ENCODE measurements at places on chromosomes 6 and 20.

- no peak for ATAC-seq
Observed at GRCh38 chr6:28898710-28898965, 25.1 kb downstream of the TRIM27 start.

GRCh38 chr6:142857233-142857761 is 87.7 kb downstream of the HIVEP2 start:
- no peak for ATAC-seq

DNA sequence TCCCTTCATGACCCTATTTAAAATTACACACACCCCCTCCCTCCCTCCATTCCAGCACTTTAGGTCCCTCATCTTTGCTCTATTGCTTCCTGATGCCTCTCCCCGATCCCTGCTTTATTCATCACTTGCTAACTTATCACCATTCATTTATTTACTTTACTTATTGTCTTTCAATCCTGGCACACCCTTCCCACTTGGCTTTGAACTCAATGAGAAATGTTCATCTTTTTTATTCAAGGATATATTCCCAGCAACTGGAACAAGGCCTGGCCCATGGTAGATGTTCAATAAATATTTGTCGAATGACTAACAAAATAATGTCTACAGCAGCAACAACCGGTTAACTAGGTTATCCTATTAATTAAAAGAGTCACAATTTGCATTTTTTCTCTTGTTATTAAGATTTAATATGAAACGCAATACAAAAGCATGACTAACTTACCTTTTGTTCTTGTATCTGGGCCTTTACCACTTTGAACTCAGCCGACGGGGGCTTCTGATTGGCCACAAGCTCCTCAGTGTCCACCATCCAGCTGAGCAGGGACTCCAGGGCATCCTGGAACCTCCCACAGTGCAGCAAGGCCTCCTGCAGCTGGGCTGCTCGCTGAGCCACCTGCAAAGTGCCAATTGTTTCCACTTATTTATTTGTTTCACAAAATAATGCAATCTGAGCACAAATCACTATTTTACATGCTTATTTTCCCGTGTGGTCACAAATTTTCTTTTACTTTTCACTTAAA is 107.8 kb downstream of the DST start:
- no peak for ATAC-seq

DNA sequence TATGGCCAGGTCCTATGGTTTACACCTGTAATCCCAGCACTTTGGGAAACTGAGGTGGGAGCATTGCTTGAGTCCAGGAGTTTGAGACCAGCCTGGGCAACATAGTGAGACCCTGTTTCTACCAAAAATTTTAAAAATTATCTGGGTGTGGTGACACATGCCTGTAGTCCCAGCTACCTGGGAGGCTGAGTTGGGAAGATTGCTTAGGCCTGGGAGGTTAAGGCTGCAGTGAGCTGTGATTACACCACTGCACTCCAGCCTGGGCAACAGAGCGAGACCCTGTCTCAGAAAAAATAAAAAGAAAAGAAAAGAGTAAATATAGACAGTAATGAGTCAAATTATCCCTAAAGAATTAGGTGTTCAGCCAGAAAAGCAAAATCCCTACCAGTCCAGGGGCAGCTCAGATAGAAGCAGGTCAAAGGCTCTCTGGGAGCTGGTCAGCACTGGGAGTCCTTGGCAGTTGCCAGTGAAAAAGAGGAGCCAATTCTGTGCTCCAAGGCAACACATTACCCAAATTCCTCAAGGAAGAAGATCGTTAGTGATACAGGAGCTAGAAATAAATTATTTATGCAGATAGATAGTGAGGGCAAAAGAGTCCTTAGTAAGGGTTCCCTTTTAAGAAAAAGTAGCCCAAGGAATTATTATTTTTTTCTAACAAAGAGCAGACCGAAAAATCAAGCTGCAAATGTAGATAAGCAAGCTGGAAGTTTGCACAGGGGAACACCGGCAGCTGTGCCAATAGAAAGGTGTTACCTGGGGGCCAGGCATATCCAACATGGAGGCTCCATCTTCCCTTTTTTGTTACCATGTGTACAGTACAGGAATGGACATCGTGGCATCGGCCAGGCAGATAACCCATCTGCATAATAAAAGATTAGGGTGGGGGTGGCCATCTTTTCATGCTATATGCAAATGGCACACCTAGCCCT is 31.4 kb upstream of the SEC63 start:
- no peak for ATAC-seq

- ATAC-seq = no peak
Observed at GRCh38 chr6:84872996-84873723, 108.8 kb upstream of the TBX18 start.

DNA sequence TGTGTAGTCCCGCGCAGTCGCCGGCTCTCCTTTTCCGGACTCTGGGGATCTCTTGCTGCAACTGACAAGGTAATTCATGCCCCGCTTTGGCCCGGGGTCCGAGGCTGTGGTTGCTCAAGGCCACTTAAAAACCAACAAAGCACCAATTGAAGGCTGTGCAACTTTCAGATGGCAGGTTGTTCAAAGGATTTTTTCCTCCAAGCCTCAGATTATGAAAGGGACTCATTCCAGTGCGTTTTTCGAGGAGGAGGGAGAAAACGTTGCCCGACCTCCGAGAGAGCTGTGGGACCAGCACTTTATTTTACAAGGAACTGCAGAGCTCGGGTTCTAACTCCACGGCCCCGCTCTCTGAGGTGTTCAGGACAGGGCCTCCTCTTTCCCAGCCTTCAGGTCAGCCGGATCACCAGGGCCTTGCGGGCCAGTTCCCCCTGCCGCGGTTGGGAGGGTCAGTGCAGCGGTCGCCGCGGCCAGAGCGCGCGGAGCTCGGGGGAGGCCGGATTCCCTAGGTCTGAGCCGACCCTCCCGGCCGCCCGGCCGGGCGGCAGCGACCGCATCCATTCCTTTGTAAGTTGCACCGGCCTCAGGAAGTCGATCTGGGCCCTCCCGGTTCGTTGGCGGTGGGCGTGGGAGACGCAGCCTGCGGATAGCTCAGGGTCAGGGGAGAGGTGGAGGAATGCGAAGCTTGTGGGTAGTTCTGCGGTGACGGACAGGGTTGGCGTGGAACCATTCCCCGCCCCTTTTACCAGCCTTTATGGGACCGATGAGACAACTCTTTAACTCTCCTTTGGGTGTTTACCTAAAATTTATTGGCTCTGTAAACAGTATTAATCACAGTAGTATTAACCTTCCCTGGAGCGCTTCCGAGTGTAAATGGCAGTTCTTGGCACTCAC is 1.6 kb downstream of the UTRN start:
- ATAC-seq = no peak

DNA sequence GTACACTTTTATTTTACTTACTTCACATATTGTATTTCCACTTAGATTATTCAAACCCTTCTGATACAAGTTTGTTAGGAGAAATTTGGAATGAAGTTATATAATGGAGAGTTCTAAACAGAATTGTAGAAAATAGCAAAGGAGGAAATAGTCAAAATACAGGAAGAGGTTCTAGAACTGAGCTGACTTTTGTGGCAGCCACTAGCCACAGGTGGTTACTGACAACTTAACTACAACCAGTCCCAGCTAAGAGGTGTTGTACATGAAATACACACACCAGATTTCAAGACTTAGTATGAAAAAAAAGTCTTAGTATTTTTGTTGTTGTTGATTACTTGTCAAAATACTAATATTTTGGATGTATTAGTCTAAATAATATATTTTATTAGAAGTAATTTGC is 727.4 kb upstream of the CITED2 start:
- no peak for ATAC-seq

DNA sequence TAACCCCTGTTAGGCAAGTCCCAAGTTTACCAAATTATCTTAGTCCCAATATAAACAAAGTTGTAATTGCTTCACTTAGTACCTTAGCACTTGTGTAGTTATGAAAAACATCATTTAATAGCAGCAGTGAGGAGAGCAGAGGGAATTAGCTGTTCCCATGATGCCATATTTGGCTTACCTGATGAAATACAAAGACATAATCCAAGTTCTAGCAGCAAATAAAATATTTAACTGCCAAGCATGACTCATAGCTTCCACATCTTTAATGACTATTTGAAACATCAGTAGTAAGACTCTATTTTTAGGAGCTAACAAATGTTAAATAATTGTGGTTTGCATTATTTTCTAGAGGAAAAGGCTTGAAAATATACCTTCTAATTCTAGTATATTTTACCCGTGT is 94.0 kb upstream of the MCHR2 start:
- ATAC-seq = no peak

DNA sequence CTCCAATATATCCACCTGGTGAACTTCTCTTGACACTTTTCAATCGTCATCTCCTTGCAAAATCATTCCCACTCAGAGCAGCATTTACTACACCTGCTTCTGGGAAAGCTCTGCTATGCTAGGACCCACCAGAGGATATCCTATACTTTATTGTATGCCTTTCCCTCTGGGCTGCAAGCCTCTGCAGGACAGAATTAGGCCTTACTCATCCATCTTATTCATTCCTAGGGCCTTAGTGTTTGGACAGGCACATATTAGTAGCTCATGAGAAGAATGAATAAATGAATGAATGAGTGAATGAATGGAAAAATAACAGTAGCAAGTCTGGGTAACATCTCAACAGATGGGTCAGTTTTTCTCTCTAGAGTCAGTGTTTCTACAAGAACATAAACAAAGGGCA is 216.1 kb downstream of the MAFB start:
- no peak for ATAC-seq

DNA sequence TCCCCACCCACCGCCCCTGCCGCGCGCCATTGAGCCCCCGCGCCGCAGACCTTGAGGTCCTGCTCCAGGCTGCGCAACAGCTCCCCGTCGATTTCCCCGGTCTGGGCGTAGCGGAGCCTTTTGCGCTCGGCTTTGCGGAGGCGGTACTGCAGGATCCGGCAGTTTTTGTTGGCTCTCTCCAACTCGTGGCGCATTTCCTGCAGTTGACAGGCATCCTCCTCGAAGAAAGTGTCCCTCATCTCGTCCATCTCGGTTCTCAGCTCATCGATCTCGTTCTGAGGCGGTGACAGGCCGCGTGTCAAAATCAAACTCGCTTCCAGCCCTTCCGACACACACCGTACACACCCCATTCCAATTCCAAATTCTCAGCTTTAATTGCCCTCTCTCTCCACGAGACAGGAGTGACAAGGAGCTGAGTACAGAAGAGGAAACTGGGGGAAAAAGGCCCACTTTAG is 4.3 kb downstream of the MTCL3 start:
- ATAC-seq = peak; percentile 4

- ATAC-seq = no peak
Observed at GRCh38 chr20:52783769-52784168, 188.4 kb upstream of the TSHZ2 start.

GRCh38 chr20:62832212-62832922 is 15.5 kb downstream of the COL9A3 start:
- ATAC-seq = peak; percentile 33

DNA sequence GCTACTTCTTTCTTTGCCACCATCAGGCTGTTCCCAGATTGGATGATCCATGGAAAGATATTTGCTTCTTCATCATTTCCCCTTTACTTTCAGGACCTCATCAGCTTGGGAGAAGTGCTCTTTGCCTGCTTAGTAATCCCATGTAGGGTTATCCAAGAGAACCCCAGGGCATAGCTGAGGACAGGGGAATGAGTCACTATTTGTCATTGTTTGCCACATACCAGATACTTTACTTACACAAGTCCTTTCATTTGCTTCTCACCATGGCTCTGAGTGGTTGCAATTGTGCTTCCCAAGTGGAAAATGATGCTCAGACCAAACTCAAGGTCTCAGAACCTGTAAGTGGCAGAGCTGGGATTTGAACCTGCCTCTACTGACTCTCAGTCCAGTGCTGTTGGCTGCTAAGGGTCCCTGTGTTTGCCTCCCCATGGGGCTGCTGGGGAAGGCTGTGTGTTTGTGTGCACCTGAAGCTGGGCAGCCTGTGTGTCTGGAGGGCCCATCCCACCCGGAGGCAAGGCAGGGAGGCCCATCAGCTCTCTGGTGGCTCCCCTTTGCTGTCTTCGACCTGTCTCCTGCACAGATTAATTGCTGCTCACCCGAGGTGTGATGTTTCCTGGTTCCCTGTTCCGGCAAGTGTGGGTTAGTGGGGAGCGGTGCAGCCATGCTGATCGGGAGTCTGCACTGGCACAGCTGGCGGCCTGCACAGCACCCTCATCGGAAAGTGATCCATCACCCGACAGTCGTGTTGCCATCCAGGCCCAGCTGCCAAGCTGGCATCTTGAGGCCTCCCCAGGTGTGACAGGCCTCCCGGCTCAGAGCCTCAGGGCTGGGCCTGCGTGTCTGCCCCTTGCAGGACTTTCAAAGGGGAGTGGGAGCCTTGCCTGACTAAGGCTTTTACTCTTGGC is 228.8 kb downstream of the DHX35 start:
- ATAC-seq = no peak

DNA sequence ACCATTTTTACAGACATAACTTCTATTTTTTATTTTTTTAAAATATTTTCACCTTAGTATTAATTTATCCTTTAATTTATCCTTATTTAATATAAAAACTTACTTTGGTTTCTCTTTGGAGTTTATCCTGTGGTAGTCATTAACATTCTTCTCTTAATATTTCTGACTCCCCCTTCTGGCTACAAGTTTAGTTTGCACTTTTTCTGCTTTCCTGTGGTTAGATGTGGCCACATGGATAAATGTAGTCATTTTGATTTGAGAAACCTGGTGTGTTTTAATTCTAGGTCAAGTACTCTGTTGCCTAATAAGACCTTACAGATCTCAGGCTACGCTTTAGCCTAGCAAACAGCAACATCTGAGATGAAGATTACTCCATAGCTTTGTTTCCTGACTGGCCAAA is 1187.5 kb downstream of the HACE1 start:
- no peak for ATAC-seq

DNA sequence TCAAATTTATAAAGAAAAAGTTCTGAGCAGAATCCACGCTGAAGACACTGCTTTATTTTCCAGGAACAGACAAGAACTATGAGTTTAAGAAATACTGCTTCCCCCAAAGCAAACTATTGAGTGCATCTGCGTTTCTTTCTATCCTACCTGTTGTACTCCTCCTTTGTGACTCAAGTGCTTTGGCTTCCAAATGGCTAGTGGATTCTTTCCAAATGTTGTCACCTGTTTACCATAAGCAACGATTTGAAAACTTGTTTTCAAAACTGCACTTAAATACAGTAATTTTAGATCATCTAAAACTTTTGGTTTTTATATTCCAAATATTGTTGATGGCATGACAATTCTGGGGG is 9.5 kb downstream of the PXDC1 start:
- ATAC-seq = no peak

DNA sequence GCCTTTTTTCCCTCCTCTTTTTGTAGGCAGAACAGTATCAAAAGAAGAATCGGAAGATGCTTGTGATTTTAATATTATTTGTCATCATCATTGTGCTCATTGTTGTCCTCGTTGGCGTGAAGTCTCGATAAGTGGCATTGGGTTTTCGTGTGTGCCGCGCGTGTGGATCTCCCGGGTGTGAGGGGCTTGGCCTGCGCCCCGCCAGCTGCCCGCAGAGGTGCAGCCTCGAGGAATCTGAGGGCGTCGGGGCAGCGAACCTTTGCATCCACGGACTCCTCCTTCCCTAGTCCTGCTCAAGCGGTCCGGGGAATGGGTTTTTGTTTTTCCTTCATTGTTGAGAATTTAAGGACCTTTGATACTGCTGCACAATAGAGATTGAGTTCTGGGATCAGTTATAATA is 16.4 kb upstream of the NPEPL1 start:
- no peak for ATAC-seq

- no peak for ATAC-seq
Observed at GRCh38 chr6:71211799-71212198, 76.8 kb upstream of the OGFRL1 start.

GRCh38 chr20:10595985-10596384 is 77.8 kb downstream of the JAG1 start:
- no peak for ATAC-seq

GRCh38 chr20:11067359-11067758 is 393.6 kb upstream of the JAG1 start:
- no peak for ATAC-seq

All from activated CD4-positive, CD25-positive, alpha-beta regulatory T cell treated with anti-CD3 and anti-CD28 coated beads, Interleukin-2, amount 50 U/mL, for 24 hours (primary cell).